Activated CD4-positive, alpha-beta memory T cell treated with anti-CD3 and anti-CD28 coated beads for 36 hours (primary cell): ENCODE measurements at places on chromosomes 11 and 22. TPM values are rescaled to one million over a fixed set of nuclear protein-coding genes. Genes with fewer than 3 reads are reported as not detected.

Gene CARD18
- total RNA-seq = not detected

Gene MIAT
- 58.7 TPM for total RNA-seq

Gene SMC1B
- 1.1 TPM for total RNA-seq

- no peak for DNase-seq
Measured at GRCh38 chr11:28464252-28464867, 356.2 kb downstream of the METTL15 start.

- no peak for DNase-seq
Measured at GRCh38 chr11:121671283-121672168, 218.8 kb upstream of the SORL1-AS1 start.

GRCh38 chr11:72556433-72556832 is 117.8 kb downstream of the PDE2A start:
- DNase-seq = no peak

- DNase-seq = no peak
Measured at GRCh38 chr22:31244046-31244942, 32.2 kb downstream of the LIMK2 start.

DNA sequence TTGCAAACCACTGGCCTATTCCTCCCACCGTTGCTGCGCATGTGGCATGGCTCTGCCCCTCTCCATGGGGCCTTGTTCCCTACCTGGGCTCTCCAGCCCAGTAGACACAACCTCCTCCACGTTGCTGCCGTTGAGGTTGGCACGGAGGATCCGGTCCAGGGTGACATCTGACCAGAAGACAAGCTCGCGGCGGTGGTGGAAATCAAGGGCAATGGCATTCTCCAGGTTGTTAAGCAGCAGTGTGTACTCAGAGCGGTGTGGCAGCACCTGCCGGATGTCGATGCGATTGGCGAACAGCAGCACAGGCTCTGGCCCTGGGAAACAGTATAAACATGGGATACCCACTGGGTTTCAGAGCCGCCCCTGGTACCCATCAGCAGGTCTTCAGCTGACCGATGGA is 23.8 kb downstream of the LRP4 start:
- no peak for DNase-seq

GRCh38 chr11:125591649-125592304 is 875 bp upstream of the STT3A start:
- peak; percentile 49 for DNase-seq

- no peak for DNase-seq
Measured at GRCh38 chr22:41127451-41127850, 35.1 kb downstream of the EP300 start.

DNA sequence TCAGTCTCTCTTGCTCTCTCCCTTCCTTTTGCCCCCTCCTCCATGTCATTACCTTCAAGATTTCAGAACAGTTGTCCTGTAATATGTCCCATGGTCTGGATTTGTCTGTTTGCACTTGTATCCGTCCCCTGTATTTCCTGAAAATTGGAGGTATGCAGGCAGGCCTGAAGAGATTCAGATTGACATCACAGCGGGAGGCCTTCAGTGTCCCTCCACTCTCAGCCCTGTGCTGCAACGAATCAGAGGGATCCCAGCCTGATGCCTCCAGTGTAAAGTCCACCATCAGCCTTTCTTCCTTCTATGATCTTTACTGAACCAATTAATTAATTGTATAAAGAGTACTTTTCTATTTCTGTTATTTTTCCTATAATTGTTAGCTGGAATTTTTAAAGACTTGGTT is 57.3 kb downstream of the ELMOD1 start:
- DNase-seq = no peak
